Brain (organoid and tissue), 16 donors: ENCODE measurements at places on chromosomes 1 and 21.

GRCh38 chr1:206872139-206872538 is 6.7 kb downstream of the IL20 start:
- DNase-seq = no peak

- no peak for DNase-seq
These were observed 843 bp downstream of the DIP2A start for GRCh38 chr21:46459356-46460112.

- DNase-seq = no peak
These were observed 131.6 kb upstream of the ETV3 start for GRCh38 chr1:157269656-157270375.

- DNase-seq = no peak
These were observed 3.7 kb downstream of the RGS18 start for GRCh38 chr1:192161976-192162375.

DNA sequence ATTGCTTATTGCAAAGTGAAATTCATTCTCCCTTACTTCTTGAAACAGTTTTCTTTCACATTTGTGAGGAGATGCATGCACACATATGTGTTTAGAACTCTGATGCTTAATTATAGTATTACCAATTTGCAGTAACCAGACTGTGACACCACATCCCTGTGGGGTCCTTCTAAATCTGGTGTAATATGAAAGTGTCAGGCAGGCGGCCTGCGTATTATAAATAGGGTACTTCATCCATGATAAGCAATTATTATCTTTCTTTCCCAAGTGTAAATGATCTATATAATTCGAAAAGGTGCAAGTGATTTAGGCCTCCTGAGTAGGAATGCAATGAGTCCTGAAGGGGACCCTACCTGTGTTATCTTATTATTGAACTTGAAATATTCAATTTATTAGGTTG is 876 bp downstream of the EFCAB7 start:
- peak; percentile 30 for DNase-seq

DNA sequence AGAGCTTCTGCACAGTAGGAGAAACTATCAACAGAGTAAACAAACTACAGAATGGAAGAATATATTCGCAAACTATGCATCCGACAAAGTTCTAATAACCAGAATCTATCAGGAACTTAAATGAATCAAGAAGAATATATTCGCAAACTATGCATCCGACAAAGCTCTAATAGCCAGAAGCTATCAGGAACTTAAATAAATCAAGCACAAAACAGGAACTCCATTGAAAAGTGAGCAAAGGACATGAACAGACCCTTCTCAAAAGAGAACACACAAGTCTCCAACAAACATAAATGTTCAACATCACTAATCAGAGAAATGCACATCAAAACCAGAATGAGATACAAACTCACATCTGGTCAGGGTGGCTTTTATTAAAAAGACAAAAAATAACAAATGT is 126.9 kb downstream of the VAV3 start:
- DNase-seq = no peak

GRCh38 chr1:117093870-117094621 is 27.5 kb downstream of the TRIM45 start:
- DNase-seq = no peak

DNA sequence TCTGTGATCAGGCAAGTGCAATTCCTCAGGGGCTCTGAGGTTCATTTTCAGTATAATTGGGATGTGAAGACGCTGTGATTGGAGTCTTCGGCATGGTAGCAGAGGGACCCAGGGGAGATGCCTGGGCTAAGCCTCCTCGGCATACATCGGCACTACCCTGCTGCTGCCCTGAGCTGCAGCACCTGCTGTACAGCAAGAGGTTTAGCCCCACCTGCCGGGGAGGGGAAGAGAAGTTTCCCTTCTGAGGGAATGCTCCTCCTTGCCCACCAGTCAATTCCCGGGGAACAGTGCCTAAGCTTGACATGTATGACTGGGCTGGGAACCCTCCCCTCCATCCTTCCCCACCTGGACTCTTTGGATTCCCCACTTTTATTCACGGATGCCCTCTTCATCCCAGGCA is 24.9 kb downstream of the CNIH3 start:
- DNase-seq = no peak

- no peak for DNase-seq
These were observed 132.7 kb upstream of the FOXD3 start for GRCh38 chr1:63189677-63190076.

- no peak for DNase-seq
These were observed 12.4 kb upstream of the KCNJ15 start for GRCh38 chr21:38244407-38244787.

DNA sequence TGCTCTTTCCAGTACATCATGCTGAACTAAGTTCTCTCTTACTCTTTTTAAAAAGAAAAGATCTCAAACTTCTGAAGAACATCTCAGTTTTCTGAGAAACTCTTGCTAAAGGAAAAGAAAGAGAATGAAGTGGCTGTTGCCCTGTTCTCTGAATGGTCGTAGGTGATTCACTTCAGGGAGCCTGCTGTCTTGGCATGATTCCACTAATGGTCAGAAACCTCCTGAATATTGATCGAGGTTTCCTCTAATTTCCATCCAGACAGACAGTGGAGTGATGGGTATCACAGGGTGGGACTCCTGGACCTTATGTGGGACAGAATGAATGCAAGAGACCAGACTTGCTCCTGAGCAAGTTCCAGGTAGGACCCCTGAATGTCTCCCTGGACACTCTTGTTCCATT is 2.5 kb downstream of the FCRL2 start:
- no peak for DNase-seq

GRCh38 chr1:109722908-109723691 is 11.0 kb downstream of the GSTM5 start:
- DNase-seq = no peak

DNA sequence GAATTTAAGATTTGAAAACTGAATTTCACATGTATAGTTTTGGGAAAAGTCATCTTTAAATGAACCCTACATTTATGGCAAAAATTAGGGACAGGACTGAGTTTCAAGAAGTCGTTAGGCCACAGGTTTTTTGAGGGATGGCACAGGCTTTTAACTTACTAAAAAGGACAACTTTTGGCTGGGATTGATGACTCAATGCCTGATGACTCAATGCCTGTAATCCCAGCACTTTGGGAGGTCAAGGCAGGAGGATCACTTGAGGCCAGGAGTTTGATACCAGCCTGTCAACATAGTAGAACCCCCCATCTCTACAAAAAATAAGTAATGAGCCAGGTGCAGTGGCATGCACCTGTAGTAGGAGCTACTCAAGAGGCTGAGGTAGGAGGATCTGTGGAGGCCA is 15.9 kb downstream of the UCK2 start:
- no peak for DNase-seq

DNA sequence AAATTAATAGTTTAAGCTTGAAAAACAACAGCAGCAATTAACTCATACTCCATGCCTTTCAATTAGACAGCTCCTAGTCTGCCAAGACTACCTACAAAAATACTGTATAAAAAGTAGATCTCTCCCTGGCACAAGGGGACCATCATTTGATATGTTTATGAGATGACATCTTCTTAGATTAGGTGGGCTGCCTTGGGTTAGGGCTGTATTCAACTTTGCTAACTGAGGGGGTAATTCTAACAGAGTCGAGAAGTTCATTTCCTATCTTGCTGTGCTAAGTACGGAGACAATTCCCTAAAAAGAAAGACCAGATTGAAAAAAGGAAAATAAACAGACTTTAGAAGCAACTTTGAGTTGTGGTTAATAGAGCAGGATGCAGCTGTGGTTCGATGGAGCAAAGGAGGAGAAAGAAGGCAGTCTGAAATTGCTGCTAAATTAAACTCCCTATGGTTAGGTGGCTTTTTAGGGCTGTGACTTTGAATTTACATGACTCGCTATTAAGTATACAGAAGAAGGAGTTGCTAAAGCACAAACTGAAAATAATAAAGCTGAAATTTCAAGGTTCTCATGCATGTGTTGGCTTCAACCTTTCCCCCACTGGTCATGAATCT is 75.4 kb downstream of the CDC7 start:
- peak; percentile 5 for DNase-seq

GRCh38 chr21:17602874-17603273 is 9.8 kb downstream of the BTG3 start:
- no peak for DNase-seq

- DNase-seq = no peak
These were observed 29.6 kb upstream of the SLAMF9 start for GRCh38 chr1:159983681-159984080.

- no peak for DNase-seq
These were observed 88.1 kb upstream of the RUNX3 start for GRCh38 chr1:25018110-25018735.

DNA sequence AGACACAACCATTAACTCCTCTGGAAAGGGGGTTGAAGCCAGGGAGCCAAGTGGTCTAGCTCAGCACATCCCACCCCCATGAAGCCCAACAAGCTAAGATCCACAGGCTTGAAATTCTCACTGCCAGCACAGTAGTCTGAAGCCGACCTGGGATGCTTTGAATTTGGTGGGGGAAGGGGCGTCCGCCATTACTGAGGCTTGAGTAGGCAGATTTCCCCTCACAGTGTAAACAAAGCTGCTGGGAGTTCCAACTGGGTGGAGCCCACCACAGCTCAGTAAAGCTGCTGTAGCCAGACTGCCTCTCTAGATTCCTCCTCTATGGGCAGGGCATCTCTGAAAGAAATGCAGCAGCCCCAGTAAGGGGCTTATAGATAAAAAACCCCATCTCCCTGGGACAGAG is 193.5 kb downstream of the GPATCH2 start:
- no peak for DNase-seq

DNA sequence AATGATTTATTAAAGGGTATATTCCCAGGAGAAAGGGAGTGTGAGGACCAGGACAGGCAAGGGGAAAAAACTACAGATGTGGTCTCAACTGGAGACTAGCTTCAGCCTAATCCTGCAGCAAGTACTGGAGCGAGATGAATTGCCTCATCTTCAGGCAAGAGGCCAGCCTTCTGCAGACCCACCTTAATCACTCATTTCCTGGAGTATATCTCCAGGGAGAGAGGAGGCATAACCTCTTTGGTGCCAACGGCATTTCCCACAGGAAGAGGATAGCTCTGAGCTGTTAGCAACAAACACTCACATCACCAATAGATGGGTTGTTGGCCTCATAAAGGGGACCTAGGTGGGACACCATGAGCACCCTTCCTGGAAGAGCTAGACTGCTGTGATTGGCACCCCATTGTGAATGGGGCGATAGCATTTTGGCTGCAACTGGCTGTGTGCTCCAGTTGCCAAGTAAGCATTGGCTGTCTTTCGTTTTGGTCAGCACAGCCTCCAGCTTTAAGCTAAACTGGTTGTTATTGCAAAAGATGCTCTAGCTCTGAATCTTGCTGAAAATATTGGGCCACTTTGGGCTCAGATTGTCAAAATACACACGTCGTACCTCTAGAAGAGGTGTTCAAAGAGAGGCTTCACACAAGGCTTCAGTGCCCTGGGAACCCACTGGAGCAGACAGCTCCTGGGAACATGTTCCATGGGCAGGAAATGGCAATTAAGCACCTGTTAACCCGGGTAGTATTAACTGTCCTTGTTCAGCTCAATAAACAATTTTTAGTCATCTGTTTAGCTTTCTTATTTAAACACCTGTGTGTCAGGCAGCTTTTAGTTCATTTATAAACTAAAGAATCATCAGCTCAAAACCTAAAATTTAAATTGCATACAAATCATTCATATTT is 314.8 kb upstream of the C1orf87 start:
- no peak for DNase-seq

DNA sequence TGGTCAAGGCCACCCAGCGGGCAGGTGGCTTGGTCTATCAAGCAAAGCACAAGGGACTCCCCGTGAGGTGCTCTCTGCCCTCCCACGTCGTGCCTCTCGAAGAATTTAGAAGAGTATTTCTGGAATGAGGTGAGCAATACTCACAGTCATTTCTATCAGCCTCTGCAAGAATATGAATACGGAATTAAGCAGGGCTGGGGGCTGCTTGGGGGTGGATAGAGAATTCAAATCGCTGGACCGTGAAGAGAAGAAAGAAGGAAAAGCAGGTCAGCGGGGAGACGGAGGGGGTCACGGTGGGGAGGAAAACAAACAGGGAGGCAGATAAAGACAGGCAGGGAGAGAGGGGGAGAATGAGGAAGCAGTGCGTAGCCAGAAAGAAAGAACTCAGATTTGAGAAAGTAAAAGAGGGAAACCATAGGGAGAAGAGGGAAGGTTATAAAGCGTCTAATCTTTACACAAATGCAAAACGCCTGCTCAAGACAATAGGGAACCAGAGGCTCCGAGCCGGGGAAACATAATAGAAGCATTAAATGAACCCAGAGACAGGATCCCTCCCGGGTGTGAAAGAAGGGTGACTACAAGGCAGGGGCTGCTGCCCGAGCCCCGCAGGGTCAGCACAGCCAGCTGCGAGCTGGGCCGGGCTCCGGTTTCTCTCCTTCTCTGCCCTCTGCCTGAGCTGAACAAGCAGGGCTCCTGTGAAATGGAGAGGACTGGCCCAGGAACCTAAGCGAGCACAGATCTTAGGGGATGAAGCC is 2.1 kb upstream of the EDN2 start:
- DNase-seq = no peak

GRCh38 chr1:172351346-172351745 is 69.1 kb upstream of the C1orf105 start:
- DNase-seq = no peak

GRCh38 chr1:54229281-54229891 is 29.4 kb downstream of the MRPL37 start:
- DNase-seq = no peak

- DNase-seq = no peak
These were observed 75.0 kb downstream of the DNM3 start for GRCh38 chr1:171916315-171916771.

DNA sequence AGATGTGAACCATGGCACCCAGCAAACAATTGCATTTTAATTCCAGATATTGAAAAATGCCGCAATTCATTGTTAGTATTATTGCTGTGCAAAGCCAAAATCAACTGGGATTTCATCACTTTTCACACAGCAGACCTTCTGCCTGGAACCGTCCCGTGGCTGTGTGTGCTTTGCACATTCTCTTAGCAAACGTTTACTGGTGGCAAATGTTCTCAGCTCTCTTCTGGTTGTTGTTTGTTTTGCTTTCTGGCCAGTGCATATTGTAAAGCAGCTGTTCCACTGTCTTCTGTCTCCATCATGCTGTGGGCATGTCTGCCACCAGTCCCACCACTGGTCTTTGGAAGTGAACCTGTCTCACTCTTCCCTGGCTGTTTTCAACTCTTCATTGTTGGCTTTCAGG is 19.8 kb upstream of the TTLL10 start:
- DNase-seq = no peak

- no peak for DNase-seq
These were observed 6.6 kb downstream of the EIF3I start for GRCh38 chr1:32228771-32229170.

GRCh38 chr1:107807405-107807804 is 157.6 kb downstream of the VAV3 start:
- DNase-seq = no peak

DNA sequence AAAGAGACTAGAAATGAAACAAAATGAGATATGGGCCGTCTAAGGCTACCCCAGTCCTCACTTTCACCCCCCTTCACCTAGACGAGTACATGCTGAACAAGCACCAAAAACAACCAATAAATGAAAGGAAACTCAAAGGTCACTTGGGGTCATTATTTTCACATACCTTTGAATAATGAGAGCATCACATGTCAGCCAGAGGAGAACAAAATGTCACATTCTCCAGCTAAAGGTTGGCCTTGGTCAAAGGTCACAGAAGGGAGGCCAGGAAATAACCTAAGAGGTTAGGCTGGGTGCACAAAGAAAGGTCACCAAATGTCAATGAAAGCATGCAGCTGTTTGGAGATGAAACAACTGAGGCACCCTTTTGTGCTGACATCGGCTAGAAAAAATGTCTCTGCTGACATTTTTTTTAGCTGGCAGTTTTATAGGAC is 288.7 kb upstream of the USP25 start:
- DNase-seq = no peak

GRCh38 chr1:35832276-35832905 is 24.6 kb downstream of the AGO4 start:
- DNase-seq = no peak

- DNase-seq = no peak
These were observed 81.3 kb downstream of the NEK7 start for GRCh38 chr1:198238121-198238520.
